Hypothalamus (tissue), 51 donors: ENCODE measurements at places on chromosomes 5 and 9.

DNA sequence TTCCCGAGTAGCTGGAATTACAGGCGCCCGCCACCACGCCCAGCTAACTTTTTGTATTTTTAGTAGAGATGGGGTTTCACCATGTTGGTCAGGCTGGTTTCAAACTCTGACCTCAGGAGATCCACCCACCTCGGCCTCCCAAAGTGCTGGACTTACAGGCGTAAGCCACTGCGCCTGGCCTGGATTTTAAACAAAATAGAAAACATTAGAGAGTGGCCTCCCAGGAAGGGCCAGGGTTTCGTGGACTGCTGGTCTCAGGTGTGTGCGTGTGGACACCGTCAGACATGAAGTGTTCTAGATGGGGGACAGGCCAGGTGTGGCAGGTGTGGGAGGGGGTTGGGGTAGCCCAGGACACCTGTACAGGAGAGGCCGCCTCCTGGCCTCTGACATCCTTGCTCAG is 7.0 kb upstream of the GBGT1 start:
- DNase-seq: no peak

DNA sequence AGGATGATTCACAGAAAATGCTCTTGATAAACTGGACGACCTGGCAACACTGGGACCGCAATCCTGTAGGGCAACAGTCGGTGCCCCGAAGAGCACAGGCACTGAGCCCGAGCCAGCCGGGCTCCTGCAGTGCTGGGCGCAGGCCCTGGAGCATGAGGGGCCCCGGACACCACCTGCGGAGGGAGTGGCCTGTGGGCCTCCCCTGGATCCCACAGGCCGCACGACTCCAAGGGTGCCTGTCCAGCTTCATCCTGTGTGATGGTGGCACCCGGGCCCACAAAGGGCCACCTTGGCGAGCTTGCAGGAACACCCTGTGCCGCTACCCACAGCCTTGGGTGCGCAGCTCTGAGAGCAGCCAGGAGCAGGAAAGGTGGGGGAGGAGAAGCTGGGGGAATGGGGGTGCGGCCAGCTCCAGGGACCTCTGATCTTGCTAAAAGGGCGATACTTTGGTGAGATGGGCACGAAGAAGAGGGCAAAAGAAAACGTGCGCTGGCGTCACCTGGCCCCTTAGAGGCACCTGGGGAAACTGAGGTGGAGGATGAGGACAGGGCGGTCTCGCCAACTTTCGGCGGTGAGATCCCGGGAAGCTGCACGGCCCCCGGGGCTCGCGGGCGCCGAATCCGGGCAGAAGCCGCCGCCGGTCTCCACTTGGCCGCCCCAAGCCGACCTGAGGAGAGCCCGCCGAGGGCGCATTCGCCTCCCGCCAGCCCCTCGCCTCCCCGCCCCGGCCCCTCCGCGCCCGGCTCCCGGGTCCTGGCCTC is 722 bp downstream of the TBC1D9B start:
- no peak for DNase-seq

GRCh38 chr5:65721050-65721719 is 724 bp downstream of the SGTB start:
- DNase-seq: peak; percentile 49

GRCh38 chr5:96662725-96663518 is 746 bp downstream of the CAST start:
- DNase-seq: peak; percentile 90

- no peak for DNase-seq
Measured at GRCh38 chr9:37859043-37859442, 44.9 kb downstream of the SLC25A51 start.

GRCh38 chr9:120894321-120895148 is 17.5 kb upstream of the PHF19 start:
- no peak for DNase-seq

- DNase-seq: no peak
Measured at GRCh38 chr9:83199240-83199639, 136.3 kb upstream of the RASEF start.

- DNase-seq: no peak
Measured at GRCh38 chr9:133475292-133476012, 3.4 kb downstream of the SLC2A6 start.

- no peak for DNase-seq
Measured at GRCh38 chr5:170262061-170263045, 29.6 kb downstream of the C5orf58 start.

DNA sequence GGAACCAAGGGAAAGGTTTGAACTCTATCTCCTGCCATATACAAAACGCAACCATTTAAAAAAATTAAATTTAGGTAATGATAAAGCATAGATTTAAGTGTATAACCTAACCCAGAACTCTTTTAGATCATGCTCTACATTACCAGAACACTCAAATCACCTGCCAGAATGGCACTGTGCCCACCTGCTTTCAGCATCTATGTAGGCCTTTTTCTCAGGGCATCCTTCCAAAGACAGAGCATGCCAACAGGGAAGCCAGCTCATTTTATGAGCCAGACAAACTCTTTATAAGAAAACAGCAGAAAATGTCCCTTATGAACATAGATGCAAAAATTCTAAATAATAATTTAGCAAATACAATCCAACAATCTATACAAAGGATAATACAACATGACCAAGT is 47.9 kb upstream of the SMAD5 start:
- DNase-seq: peak; percentile 11

GRCh38 chr5:124998520-124998919 is 252.1 kb upstream of the ZNF608 start:
- DNase-seq: no peak

GRCh38 chr5:33726422-33727165 is 165.2 kb downstream of the ADAMTS12 start:
- no peak for DNase-seq

DNA sequence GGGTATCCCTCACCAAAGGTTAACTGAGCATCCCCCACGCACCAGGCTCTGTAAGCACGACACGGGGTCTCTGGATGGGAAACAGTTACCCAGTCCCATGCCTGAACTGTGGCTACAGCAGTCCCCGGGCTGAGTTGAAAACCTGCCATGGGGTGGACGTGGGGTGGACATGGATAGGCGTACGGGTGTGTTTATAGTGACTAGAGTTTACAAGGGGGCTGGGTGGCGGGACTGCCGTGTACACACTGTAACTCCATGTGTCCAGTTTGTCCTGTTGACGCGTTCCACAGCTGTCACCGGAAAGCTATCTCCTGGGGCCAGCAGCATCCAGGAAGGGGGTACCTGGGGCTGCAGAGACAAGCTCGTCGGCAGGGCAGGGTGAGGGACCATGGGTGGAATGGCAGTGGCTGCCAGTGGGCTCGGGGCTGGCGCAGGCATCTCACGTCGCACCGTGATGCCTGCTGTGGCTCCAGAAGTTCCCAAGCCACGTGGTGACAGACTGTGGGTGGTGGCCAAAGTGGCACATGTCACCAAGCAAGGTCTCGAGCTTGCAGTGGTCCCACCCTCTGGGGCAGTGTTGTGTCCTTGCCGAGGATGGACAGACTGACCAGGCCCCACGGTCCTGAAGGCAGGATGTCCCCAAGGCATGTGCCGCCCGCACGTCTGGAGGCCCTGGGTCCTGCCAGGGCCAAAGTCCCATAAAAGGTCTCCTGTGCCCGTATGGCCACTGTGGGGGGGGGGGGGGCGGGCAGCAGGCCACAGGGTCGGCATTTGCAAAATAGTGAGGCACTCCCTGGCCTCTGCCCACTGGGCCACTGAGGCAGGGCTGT is 29.3 kb upstream of the RNF130 start:
- no peak for DNase-seq

DNA sequence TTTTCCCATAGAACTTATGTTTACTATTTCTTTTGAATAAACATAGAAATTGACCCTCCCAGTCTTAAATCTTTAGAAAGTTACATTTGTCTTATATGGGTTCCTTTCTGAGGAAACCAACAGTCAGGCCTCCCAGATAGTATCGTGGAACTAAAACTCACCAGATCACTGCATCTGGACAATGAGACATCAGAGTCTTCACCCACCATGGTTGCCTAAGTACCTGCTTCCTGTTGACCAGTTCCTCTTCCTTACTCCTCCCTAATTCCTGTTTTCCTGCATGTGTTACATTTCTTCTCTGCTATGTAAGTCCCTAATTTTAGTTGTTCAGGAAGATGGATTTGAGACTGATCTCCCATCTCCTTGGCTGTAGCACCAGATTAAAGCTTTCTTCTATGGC is 462.2 kb downstream of the DIRAS2 start:
- DNase-seq: no peak
